ENCODE measurements at places on chromosomes 5 and 9.
A peak's percentile ranks its signal among the peaks of the same experiment; 100 is the strongest.

GRCh38 chr5:147733075-147733474 lies 49.5 kb downstream of the JAKMIP2 start:
- DNase-seq = no peak

GRCh38 chr5:16573401-16573800 lies 43.4 kb downstream of the RETREG1 start:
- no peak for DNase-seq

DNA sequence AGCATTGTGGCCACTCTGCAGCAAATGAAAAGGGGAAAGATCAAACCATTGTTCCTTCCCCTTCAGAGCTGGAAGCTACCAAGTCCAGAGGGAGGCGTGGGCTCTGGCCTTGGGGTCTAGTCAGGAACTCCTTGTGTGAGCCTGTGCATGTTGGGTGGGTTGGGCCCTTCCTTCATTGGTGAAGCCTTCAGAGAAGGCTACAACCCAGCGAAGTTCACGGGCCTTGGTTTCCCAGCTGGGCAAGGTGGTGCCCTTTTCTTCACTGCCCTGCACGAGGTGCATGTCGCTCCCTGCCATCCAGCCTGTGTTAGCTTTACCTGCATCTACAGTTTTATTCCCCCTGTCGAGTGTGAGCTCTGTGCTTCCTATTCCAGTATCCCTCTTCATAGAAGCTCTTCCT lies 84.7 kb downstream of the ZNF618 start:
- DNase-seq = no peak

- no peak for DNase-seq
Measured at GRCh38 chr9:83630938-83631457, 8.1 kb downstream of the IDNK start.

DNA sequence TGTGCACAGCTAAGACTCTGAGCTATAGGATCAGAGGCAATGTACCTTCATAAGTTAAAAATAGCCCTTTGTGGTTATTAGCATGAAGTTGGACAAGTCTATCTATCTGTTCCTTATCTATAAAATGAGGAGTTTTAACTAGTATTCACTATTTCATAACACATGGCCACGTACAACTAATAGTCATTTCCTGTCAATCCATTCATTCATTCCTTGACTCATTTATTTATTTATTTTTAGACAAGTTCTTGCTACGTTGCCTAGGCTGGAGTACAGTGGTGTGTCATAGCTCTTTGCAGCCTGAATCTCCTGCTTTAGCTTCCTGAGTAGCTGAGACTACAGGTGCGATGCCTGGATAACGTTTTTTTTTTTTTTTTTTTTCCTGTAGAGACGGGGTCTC lies 92.1 kb downstream of the NR3C1 start:
- DNase-seq = no peak

- DNase-seq = peak; percentile 47
Measured at GRCh38 chr9:2125906-2126305, 110.8 kb downstream of the SMARCA2 start.

DNA sequence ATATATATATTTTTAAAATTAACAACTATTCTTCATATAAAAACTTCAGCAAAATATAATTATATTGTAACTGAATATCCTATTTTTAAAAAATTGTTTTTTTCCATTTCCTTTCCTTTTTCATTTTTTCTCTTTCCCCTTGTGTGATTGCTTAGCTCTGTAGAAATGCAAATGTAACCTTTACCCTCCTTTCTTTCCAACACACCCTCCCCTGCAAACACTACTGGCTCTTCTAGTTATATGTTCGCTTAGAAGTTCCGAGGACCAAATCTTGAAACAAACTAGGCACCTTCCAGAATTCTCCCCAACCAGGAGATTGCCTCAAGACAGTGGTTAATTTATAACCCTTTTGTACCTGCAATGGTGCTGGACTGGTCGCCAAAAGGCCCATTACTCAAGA lies 1980.0 kb upstream of the CDH6 start:
- DNase-seq = no peak

GRCh38 chr5:87756951-87757350 lies 344.2 kb upstream of the CCNH start:
- DNase-seq = no peak

DNA sequence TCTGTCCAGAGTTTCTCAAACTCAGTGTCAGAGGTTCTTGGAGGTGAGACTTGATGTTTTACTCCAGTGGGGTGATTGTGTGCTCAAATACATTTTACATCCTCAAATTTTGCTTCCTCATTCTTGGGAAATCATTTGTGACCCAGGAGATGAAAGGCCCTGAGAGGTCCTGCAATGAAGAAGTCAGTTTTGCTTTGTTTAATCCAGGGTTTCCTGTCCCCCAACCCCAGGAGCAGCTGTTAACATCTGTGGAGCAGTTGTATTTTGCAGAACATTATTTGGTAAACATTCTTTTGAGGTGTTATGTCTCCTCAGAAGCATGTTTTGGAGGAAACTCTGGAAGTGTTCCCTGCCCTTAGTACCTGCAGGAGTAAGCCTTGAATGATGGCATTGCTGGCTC lies 59.8 kb downstream of the DAB2IP start:
- no peak for DNase-seq

- DNase-seq = no peak
Measured at GRCh38 chr5:132417010-132417439, 47.5 kb downstream of the SLC22A5 start.

- DNase-seq = no peak
Measured at GRCh38 chr5:93452255-93452654, 128.8 kb downstream of the NR2F1-AS1 start.

DNA sequence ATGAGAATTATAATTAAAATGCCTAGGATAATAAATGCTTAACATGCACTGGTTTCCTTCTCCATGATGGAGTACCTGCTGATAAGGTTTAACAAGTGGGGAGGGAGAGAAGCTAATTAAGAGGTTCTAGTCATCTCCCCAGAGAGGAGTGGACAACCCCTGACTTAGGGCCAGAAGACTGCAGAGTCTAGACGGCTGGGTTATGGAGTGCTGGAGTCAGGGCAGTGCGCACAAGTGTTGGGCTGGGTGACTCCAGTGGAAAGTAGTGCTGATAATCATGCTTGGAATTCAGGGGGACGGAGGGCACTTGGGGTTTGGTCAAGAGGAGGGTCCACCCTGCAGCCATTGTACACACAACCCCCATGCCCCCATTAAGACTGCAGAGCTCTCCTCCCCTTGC lies 32.8 kb upstream of the TGFBI start:
- no peak for DNase-seq

DNA sequence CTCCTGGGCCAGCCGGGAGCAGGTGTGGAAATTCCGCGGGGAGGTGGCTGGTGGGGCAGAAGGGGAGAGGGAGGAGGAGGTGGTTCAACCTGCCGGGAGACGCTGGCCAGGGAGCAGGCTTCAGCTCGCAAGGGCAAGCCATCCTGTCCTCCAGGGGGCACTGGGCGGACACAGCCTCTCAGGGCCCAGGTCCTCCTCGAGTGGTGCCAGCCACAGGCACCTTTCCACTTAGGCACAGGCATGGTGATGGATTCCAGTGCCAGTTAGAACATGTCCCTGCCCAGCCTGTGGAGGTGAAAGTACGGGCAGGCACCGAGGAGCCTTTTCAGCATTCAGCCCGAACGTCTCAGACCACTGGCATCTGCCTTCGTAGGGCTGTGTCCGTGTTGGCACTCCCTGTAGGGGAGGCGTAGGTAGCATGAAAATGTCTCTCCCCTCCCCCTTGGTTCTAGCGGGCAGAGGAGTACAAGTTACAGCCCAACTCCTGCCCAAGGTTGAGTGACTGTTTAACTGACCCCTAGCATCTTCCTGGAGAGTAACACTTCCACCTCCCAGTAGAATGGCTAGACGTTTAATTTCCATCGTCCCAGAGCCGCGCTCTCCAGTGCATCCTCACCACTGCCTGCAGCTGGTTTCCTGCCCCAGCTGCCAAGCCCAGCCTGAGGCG lies 48.9 kb downstream of the DAB2IP start:
- no peak for DNase-seq

- no peak for DNase-seq
Measured at GRCh38 chr9:93136011-93136440, 2.0 kb upstream of the NINJ1 start.

- peak; percentile 43 for DNase-seq
Measured at GRCh38 chr5:149656576-149657182, 73.4 kb upstream of the PPARGC1B start.

GRCh38 chr5:62741761-62742160 lies 163.1 kb downstream of the LRRC70 start:
- DNase-seq = no peak

DNA sequence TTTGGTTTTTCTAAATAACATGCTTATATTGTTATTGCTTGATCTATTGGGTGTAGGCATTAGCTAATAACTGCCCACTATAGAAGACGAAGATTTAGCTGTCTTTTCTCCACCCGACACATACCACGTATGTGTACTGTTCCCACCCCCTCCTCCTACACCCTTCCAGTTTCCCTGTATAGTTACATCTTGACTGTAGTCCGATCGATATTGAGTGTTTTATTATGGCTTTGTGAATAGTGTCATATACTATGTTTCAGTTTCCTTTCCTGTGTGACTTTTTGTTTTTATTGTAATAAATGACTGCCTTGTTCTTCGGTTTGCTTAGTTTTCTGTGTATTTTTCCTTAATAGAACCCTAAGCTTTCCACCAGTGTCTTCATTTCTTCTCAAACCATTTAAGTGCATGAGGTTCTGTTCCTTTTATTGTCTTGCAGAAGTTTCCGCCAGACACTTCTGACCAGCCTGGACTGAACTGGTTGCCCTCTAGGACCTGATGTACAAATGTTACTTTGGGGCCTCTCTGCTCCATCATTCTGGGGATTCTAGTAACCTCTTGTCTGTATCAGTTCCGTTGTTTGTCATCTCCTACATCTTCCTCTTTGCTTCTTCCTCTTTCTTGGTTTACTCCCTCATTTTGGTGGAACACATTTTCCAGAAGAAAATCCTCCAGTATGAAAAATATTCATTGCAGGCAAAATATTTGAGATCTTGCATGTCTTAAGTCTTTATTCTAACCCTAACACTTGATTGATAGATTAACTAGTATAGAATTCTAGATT lies 61.8 kb downstream of the PRKACG start:
- peak; percentile 45 for DNase-seq

- DNase-seq = no peak
Measured at GRCh38 chr9:97918611-97919010, 3.7 kb downstream of the TRMO start.

DNA sequence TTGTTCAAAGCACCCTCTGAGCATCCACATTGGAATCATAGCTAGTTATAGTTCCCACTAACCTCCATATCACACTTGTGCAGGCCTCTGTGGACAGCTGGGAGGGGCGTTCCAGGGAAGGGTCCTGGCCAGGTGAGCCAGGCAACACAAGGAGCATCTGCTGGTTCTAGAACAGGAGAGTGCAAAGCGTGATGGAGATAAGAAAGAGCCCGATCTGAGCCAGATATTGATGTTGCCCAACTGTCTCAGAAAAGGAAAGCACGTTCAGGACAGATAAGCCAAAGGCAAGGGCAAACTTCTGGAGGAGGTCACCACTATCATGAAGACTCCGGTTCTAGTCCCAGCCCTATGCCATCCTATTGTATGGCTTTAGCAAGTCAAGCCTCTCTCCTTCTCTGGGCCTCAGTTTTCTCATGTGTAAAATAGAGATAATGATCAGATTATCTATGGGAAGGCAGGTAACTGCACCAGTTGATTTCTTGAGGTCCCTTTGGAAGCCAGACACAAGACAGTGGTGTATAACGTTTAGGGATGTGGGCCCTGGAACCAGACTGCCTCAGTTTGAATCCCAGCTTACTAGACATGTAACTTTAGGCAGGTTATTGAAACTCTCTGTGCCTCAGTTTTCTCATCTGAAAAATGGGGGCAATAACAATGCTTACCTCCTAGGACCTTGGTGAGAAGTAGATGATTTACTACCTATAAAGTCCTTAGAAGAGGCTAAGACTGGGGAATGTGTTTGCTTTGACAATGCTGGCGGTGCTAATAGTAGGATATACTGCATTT lies 19.8 kb downstream of the GABBR2 start:
- no peak for DNase-seq

DNA sequence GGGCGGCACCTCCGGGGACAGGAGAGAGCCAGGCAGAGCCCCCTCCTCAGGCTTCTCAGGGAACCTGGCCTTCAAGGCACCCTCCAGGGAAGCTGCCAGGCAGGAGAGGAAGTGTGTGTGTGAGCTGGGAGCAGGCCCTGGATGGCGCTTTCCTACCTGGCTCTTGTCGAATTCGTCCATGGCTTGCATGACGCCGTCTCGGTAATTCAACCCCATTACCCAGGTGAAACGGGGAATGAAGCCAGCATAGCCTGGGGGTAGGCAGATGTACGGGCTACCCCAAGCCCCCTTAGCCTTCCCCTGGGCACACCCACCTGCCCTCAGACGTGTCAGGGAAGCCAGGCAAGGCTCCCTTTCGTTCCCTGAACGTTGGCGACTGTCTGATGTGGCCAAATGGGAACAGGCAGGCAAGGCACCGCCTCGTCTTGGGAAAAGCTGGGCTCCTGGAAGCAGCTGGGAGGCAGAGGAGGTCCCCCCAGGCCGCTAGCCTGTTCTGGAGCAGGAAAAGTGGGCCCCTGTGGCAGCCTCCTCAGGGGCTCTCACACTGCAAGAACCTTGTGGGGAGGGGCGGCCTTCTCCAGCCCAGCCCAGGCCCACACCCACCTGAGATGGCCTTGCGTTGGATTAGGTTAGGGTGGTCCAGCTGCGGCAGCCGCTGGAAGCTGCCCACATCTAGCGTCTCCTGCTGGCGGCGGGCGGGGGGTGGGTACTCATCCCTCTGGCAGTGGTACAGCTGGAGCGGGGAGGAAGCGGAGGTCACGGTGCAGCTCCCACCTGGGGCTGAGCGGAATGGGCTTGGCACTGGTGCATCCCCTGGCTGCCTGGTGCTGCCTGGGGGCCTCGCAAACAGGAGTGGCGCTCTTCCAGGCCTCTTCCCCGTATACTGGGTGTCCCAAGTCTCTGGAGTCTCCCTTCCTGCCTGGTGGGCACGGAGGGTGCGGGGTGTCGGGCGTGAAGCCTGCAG lies 3.7 kb downstream of the TUBB4B start:
- no peak for DNase-seq

DNA sequence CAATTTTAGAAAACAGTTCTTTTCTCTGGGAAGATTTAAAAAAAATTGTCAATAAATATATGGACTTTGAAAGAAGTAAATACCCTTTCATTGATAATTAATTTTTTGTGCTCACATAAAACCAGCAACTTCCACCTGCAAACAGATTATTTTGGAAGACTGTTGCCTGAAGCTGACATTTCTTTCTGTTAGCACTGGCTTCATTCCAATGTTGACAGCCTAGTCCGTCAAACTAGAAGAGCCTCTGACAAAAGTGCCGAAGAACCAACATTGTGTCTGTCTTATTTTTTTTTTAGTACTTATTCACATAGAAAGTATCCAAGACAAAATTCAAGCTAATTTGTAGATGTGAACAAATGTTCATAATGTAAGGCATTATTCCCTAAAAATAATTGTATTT lies 108.6 kb upstream of the TMEM161B start:
- DNase-seq = no peak

DNA sequence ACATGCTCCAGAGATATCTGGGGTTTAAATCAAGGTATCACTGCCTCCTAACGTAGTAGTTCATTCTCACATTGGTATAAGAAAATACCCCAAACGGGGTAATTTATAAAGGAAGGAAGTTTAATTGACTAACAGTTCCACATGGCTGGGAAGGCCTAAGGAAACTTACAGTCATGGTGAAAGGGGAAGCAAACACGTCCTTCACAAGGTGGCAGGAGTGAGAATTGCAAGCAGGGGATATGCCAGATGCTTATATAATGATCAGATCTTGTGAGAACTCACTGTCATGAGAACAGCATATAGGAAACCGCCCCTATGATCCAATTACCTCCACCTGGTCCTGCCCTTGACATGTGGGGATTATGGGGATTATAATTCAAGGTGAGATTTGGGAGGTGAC lies 1280.2 kb upstream of the C9orf72 start:
- DNase-seq = no peak

Measured in activated CD4-positive, alpha-beta T cell treated with anti-CD3 and anti-CD28 coated beads, Interleukin-2, Interleukin-6, amounts not matched to agents 100 ng/mL and 50 ng/mL, durations not matched to agents 16 hours and 8 hours (primary cell).